ENCODE measurements at places on chromosomes 2 and 18. TPM values are rescaled to one million over a fixed set of nuclear protein-coding genes. Genes with fewer than 3 reads are reported as not detected.

The ALPG gene
- polyA plus RNA-seq = 3.2 TPM

The ICA1L gene
- polyA plus RNA-seq = 0.71 TPM

The CXCR1 gene
- polyA plus RNA-seq = not detected

DNA sequence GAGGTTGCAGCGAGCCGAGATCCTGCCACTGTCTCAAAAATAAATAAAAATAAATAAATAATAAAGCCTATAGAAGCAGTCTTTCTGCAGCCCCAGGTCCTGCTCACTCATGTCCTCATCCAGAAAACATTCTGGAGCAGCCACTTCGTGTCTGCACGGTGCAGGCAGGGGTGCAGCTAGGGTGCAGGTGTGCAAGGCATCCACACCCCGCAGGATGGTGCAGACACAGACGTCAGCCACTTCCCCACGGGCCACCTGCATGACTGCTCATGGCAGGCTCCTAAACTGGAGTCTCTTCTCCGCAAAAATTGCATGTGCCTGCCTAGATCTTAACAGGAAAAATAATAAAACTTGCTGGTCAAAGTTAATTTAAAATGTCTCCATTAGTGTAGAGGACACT, 80.2 kb upstream of the SNTG2 start:
- DNase-seq = no peak

GRCh38 chr2:143473820-143474219, 344.6 kb downstream of the ARHGAP15 start:
- no peak for DNase-seq

DNA sequence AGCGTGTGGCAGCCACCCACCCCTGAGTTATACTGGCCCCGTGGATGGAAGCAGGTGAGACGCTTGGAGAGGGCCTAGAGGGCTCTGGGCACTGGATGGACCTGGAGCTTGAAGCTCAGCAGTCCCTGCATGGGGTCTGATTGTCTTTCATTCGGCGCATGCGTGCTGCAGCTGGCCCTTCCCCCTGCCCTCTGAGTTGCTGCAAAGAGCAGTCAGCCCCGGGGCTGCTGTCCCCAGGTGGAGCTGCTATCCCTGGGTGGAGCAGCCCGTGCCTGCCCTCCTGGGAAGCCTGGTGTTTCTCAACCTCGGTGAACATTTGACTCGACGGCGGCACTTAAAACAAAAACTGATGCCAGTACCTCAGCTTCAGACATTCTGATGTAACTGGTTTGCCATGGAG, 29.6 kb downstream of the IGFBP5 start:
- DNase-seq = peak; percentile 84

- no peak for DNase-seq
These were observed 856 bp downstream of the TIA1 start for GRCh38 chr2:70247364-70248180.

Measured in H1 (cell line).